ENCODE measurements at places on chromosomes 11 and 22.

DNA sequence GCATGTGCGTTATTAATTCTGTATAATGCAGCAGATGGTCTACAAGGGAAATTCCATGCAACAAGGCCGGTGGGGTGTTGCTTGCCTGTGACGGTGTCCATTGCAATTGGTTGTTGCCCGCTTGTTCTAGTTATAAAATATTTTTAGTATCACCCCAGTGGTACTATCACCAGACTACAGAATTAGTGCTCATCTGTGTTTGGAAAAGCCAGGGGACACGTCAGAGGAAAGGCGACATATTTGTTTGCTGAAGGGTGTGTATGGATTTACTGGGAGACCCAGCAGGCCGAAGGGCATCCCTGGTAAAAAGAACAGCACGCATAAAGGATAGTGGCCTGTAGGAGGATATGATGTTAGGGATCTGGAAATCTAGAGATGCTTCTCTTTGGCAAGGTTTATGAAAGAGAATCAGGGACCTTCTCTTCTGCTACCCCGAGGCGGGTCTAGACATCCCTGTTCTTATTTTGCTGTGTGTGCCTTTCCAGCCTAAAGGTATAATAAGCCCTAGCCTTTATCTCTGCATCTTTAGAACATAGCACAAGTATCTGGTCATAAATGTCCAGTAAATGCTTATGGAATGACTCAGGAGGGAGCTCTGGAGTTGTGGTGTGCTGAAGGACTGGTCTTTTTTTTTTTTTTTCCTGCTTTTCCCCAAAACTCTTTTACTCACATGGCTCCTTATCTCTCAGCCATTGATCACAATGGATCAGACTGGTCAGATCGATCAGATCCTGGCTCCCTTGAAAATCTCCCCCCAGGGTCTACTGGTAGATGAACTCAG is 90.9 kb downstream of the LDLRAD3 start:
- no peak for ATAC-seq

GRCh38 chr22:47407461-47408025 is 645.1 kb downstream of the TBC1D22A start:
- no peak for ATAC-seq

DNA sequence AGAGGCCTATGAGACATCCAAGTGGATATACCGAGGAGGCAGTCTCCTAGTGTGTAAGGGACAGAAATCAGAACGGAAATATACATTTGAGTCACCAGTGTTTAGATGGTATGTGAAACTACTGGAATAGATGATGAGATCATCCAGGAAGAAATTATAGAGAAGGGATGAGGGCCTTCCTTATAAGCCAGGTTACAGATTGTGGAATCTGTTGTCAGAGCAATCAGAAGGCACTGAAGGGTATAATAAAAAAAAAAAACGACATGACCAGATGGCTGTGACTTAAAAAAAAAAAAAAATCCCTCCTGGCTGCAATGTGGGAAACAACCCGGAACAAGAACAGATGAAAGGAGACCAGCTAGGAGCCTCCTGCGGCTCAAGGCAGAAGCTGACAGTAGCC is 2.7 kb downstream of the MAJIN start:
- no peak for ATAC-seq

DNA sequence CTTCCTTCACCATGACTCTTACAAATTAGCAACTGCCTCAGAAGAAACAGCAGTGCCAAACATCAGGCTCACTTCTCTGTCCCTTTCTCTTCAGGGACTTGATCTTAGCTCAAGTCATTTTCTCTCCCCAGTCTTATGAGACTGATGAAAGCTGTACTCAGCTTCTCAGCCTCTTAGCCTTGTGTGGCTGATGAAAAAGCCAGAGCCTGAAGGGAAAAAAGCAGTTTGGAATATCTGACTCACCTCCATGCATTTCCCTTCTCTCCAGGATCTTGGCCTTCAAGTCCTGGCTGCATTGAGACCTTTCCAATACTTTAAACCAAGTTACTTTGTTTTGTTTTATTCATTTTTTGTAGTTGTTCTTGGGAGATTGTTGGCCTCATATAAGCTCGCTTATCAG is 195.9 kb downstream of the SPON1 start:
- ATAC-seq = no peak

DNA sequence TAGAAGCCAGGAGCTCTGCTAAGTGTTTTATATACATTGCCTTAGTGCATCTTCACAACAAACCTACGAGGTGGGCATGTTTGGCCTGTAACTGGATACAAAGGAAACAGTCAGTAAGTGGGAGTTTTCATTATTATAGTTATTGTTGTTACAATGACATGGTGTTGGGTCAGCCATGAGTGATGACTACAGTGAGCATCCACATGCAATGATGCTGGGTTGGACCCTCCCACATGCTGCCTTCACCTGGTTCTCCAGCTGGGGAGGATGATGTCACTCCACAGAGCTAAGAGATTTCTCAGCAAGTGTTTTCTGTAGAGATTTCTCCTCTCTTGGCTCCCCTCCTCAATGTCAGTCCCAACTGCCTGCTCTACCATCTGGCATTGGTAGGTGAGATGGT is 59.3 kb downstream of the EHF start:
- no peak for ATAC-seq

- ATAC-seq = no peak
Observed at GRCh38 chr11:107711861-107712755, at the start of gene SLN. TSS of gene SLN (minus strand) at chr11:107712056.

GRCh38 chr11:116939499-116939898 is 102.1 kb upstream of the APOA1 start:
- no peak for ATAC-seq

GRCh38 chr11:123055191-123055901 is 6.6 kb downstream of the HSPA8 start:
- ATAC-seq = no peak

DNA sequence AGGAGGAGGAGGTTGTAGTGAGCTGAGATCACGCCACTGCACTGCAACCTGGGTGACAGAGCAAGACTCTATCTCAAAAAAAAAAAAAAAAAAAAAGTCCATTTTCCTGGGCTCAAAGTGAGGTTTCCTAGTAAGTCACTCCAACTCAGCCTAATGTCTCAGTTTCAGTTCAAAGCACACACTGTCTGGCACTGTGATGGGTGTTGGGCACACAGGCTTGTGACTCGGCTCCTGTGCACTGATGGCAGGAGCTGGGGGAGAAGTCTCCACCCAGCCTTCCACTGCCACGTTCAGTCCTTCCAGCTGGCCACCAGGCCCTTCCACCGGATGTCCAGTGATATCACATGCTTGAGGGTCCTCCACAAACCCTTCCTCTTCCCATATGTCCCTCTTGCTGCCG is 186.0 kb downstream of the CEP164 start:
- ATAC-seq = no peak
